ENCODE measurements at places on chromosomes 12 and 14.

GRCh38 chr12:40117818-40118217 lies 11.9 kb upstream of the SLC2A13 start:
- no peak for DNase-seq

DNA sequence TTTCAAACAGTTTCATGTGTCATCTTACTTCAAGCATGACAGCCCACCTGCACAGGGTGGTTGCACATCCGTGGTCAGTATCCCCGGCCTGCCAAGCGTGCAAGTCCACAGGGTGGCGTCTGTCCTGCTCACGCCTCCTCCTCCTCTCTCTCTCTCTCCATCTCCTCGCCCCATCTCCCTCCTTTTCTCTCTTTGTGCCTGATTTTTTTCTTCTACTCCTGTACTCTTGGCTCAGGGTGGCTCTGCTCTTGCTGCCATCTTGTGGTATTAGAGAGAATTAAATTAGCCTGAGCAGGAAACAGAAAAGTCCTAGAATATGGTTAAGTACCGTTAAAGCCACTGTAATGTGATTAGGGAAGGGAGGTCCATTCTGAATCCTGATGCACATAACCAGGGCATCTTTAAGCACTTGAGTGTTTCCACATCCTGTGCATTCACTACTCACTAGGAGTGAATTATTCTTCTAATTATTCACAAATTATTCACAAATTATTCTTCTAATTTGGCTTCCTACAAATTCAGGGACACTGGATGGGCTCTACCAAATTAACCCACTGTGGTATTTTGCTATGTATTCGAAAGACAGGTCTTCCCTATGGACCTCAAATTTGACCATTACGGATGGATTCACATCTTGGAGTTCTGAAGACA lies 25.5 kb upstream of the DTX1 start:
- peak; percentile 77 for DNase-seq

DNA sequence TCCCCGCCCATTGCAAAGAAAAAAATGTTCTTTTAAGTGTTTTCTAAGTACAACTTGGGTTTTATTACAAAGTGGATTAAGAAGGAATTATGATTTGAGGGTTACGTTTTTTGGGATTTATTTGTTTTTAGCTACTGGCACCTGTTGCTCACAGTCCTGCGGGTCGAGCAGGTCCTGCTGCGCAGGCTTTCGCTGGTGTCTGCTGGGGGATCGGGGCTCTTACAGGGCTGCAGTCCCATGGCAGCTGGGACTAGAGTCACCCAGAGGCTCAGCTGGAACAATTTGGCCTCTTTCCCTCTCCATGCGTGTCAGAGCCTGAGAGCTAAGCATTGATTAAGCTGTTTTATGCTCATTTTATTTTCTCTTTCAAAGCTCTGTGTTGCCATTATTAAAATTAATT lies 55.6 kb upstream of the DYNC1H1 start:
- DNase-seq = no peak

- DNase-seq = no peak
Observed at GRCh38 chr12:132204063-132204792, 60.0 kb downstream of the NOC4L start.

- DNase-seq = no peak
Observed at GRCh38 chr12:24798335-24798734, 150.6 kb downstream of the BCAT1 start.

DNA sequence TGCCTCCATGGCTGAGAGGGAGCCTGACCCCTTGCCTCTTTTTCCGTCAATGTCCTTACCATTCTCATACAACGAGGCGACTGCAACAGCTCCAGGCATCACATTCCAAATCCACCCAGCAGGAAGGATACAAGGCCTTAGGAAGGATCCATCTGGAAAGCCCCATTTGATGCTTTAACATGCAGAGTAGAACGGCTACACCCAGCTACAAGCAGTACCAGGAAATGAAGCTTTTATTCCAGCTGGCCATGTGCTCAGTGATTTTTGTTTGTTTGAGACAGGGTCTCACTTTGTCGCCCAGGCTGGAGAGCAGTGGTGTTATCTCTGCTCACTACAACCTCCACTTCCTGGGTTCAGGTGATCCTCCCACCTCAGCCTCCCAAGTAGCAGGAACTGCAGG lies 124.8 kb downstream of the TMEM132D start:
- no peak for DNase-seq

GRCh38 chr14:71115821-71116567 lies 208.7 kb downstream of the PCNX1 start:
- no peak for DNase-seq
